Large intestine (tissue), 12 donors: ENCODE measurements at places on chromosomes 3 and 15.
A peak's percentile ranks its signal among the peaks of the same experiment; 100 is the strongest.

GRCh38 chr3:195612075-195612800, 28.5 kb upstream of the APOD start:
- DNase-seq = peak; percentile 11

DNA sequence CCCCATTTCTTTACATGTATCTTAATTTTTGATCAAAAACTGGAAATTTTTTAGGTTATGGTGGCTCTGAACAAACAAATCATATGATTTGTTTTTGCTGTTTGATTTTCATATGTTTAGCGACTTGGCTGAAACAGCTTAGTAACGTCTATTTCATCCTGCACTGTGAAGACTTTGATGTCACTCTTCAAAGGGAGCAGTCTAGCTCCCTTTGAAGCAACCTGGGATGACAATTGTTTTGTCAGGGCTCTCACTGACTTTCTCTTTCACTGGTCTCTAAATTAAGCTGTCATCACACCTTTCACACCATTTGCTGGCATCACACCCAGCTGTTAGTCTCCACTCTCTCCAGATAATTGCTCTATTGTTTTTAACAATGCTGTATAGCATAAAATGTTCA, 896.9 kb downstream of the IGSF11 start:
- DNase-seq = no peak

- DNase-seq = no peak
Observed at GRCh38 chr15:34233614-34234013, 8.8 kb downstream of the EMC4 start.

GRCh38 chr3:172856795-172857742, 106.5 kb downstream of the ECT2 start:
- peak; percentile 77 for DNase-seq

GRCh38 chr3:43539321-43539720, 82.5 kb downstream of the ANO10 start:
- DNase-seq = no peak

DNA sequence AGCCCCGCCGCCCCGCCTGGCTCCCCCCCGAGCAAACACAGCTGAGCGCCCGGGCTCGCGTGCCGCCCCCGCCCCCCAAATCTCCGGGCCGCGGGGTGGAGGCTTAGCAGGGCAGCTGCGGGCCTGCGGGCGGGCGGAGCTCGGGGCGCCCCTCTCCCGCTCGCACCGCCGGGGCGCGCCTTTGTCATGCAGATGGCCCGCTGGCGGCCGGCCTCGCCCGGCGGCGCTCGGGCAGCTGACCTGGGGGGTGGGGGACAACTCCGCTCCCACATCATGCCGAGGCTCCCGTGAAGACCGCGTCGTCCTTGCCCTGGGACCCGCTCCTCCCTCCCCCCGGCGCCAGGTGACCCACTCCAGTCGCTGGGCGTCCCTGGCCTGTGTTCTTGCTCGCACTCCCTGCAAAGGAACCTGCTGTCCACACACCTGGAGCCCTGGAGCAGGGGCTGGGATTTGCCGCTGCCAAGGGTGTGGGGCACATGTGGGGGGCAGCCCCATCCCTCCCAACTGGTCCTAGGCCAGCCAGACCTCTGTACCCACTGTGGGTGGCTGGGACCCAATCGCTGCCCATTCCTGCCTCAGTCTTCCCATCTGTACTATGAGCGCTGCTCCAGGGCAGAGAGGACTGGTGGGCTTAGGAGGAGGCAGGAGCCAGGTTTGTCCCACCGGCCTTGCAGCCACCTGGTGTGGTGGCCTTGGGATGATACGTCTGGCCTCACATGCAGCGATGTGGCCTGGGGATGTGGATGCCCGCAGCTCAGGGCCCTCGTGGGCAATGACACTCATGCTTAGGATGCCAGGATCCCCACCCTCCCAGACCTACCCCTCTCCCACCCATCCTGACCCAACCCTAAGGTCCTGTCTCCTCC, 33.5 kb downstream of the DNAJB8 start:
- no peak for DNase-seq

DNA sequence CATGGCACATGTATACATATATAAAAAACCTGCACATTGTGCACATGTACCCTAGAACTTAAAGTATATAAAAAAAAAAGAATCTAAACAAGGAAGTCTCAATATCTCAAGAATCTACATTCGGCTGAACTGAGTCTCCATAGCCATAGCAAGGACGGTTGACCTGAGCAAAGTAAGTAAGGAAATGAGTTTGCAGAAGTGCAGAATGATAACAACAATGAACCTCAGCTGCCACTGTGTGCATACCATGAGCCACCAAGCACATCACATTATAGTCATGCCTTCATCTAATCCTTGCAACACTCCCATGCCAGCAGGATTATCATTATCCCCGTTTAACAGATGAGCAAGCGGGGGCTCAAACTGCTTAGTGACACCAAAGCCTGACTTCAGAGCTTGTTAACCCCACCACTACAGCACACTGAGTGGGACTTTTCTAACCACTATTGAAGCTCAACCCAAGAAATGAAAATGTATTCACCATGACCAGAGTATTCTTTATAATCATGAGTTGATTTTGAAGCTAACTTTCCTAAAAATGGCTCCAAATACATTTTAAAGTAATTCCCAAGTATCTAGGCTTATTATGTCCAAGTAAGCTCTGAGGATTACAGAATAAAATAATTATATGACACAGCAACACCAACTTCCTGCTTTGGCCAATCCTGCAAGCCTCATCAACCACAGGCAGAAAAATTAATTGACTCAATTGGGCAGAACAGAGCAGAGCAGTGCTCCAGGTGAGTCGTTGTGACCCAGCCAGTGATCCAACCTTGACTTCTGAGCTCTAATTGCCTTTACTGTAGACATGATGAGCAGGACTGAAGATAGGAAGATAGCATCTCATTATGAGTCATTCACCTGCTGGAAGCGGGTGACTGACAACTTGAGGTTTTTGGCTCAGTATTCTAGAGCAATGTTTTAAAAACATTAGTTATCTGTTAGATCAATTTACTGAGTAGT, 47.3 kb upstream of the IL12A start:
- DNase-seq = peak; percentile 22

DNA sequence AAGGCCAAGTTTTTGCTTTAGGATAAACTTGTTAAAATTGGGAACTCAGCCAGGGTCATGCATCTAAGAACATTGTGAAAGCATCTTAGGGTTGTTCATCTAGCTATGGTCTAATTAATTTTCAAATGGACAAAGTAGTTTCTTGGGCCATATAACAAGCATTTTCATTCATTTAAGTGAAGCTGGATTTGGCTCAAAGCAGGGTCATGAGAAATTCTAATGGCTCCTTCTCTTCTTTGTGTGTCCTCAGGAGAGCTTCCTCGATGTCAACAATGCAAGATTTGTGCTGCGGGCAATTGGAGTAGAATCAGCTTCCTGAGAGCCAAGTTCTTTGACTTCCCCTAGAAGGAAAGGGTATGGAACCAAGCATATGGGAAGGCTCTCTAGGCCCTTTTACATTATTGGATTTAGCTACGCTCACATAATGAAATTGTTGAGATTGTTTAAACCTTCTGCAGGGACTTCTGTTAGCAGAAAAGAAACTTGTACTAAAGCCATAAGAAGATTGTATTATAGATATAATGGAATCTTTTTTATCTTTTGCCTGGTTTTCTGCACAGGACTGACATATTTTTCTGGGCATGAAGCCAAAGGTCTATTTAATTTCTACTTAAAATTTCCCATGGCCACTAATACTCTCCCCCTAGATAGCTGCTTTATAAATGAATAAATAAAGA, 1.8 kb upstream of the SAMMSON start:
- peak; percentile 27 for DNase-seq

DNA sequence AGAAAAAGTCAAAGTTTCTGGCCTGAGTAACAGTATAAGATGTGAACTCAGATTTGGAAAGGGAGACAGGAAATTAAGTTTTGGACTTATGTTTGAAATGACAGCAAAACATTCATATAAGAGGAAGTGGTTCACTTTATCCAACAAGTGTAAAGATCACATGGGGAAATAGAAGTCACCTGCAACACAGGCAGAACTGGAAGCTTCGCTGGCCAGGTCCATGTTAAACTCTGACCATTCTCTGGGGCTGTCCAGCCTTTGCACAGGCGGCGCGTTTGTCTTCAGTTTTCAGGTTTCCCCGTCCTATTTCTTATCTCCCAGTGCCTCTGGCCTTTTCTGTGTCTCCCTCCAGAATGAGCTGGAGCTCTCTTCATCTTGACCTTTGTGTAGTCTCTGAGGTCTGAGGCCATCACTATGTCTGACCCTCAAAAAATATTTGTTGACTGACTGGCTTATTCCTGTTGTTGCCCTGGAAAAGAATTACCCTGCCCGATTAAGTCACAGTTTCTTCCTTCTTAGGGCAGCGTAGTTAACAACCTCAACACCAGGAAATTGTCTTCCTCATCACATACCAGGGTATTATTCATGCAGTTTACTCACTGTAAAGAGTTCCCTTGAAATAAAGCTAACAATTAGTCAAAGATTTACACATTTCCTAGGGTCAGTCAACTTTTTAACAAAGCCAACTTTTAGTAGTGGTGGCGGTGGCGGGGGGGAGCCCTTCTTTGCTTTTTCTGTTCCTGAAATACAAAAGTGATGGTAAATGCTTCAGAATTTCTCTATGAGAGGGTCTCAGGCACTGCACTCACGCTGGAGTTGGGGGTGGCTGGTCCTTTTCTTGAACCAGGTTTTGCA, 959 bp upstream of the RASA2 start:
- DNase-seq = peak; percentile 85

DNA sequence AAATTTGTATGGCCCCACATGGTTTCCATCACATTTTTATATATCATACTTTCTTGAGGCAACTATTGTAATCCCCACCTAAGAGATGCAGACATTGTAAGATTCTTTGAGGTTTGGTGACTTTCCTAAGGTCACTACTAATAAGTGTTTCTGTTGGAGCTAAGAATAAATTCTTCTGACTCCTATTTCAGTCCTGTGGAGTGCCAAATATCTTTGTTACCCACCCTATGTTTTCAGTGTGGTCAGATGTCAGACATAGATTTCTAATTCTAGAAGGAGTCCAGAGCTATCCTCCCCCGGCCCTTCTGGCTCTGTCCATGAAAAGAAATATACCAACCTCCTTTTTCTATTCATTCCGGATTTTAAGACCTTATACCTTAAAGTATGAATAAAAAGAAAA, 46.2 kb upstream of the FILIP1L start:
- DNase-seq = no peak

GRCh38 chr3:67678665-67679064, 24.3 kb upstream of the SUCLG2 start:
- no peak for DNase-seq

DNA sequence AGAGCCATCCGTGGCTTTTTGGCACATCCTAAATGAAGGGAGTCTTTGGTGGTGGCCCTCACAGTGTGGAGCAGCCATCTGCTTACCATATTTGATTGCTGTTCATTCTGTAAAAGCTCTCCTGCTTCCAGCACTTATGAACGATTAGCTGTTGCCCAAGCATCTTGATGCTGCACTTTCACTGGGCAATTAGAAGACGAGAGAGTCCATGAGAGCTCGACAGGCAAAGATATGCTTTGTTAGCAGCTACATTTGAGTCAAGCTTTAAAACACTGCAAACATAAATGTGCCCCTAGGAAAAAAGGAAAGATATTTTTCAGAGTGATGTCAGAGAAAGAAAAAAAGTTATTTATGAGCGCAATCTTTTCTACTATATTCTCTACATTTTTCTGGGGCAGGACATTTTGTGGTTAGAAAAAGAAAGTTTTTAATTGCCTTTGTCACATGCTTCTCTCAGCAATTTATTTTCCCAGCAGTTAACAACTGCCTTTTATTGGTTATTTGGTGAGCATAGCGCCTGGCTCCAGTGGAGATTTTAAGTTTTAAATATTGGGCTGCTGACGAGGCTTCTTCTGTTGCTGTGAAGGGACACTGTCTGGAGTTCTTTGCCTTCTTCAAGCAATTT, 468.4 kb downstream of the C3orf38 start:
- DNase-seq = no peak

DNA sequence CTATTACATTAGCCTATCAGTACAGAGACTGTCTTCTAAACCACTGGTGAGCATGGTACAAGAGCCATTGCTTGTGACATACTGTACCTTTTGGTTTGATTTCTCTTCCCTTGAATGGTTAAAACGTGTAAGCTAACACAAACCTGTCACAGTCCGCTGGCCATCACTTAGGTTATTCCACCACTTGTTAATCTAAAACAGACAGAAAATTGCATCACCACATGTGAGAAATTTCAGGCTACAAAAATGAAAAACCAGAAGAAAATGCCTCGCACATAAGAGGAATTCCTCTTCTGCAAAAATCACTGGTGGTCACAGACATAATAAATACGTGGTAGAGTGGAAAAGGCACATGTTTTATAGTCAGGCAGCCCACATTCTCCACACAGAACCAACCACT, 22.1 kb downstream of the PARL start:
- no peak for DNase-seq
